ENCODE measurements at places on chromosomes 2 and 18.

DNA sequence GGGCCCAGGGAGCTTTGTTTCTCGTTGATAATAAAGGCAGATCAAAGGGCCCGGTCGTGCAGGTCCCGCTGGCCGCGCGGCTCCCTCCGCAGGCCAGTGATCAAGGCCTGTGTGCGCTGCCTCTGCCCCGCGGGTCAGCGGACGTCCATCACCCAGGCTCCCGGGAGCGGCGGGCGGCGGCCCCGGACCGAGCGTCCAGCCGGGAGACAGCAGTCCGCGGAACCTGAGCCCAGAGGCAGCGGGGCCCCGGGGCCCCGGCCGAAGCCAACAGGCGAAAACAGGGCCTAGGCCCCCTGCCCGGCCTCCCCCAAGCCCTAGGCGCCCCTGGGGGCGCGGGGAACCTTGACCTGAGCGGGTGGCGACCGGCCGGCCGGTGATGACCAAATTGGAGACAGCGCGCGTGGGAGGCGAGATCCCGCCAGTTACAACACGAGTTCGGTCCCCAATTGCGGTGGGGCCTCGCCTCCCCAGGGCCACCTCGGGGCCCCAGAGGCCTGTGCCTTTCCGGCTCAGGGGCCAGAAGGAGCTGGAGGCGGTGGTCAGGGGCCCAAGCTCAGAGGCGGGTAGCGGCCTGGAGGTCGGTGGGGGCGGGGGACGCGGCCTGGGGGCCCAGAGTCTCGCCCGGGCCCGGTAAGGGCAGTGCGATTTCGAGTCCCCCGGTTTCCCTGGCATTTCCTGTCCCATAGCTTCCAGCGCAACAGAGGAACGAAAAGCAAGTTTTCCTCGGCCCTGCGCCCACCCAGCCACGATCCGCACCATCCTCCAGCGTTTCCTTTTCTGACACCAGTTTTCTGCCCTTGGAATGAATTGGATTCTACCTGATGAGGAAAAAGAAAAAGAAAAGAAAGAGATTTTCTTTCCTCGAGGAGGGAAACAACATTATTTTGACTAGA, 5.9 kb downstream of the SP9 start:
- DNase-seq: no peak

DNA sequence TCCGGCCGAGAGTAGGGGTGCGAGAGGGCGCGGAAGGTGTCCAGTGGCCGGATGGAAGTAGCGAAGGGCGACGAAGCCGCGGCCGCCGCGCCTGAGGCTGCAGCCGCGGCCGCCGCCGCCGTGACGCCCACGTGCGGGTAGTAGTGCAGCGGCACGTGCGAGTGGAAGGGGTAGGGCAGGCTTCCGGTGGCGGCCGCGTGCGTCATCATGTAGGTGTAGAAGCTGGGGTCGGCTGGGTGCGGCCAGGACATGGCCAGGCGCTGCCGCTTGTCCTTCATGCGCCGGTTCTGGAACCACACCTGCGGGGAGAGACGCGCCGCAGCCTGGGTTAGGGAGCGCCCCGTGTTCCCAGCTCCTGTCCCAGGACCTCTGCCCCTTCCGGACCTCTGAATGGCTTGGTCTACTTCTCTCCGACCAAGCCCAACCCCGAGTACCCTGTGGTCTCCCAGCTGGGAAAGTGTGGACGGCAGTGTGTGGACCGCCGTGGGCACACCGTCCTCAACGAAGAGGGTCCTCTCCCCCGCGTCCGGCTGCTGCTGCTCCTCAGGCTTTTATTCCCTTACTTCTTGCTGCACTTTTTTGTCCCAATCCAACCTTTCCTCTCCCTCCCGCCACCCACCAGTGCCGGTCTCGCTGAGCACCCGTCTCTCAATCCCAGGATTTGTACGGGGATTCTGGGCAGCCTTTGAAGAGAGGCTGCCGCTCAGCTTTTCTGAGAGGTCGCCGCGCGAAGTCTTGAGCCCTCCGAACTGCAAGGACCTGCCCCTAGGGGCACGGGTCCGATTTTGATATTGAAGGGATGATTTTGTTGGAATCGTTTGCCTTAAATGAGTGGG, 3.0 kb downstream of the EVX2 start:
- no peak for DNase-seq

- no peak for DNase-seq
These were observed 22.8 kb downstream of the HPCAL1 start for GRCh38 chr2:10325278-10326145.

DNA sequence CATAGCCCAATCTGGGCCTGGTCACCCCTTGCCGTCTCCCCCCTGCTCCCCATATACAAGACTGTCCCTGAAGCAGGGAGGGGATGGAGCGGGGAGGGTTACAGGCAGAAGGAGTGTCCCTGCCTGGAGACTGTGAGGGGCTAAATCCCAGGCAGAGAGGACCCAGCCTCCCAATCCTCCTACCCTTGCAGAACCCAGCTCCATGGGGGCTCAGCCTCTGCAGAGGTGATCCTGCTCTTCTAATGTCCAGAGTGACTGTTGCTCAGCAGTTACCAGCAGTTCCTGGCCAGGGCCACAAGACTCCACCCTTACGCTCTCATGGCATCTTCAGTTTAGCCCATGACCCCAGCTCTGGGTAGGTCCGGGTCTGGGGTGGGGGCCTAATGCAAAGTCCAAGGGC, 58.1 kb downstream of the COA5 start:
- DNase-seq: no peak
